ENCODE measurements at places on chromosomes 6 and 20.

GRCh38 chr6:166325383-166326042 is 16.8 kb downstream of the SFT2D1 start:
- no peak for DNase-seq

- no peak for DNase-seq
Measured at GRCh38 chr6:106254636-106255035, 70.9 kb downstream of the ATG5 start.

DNA sequence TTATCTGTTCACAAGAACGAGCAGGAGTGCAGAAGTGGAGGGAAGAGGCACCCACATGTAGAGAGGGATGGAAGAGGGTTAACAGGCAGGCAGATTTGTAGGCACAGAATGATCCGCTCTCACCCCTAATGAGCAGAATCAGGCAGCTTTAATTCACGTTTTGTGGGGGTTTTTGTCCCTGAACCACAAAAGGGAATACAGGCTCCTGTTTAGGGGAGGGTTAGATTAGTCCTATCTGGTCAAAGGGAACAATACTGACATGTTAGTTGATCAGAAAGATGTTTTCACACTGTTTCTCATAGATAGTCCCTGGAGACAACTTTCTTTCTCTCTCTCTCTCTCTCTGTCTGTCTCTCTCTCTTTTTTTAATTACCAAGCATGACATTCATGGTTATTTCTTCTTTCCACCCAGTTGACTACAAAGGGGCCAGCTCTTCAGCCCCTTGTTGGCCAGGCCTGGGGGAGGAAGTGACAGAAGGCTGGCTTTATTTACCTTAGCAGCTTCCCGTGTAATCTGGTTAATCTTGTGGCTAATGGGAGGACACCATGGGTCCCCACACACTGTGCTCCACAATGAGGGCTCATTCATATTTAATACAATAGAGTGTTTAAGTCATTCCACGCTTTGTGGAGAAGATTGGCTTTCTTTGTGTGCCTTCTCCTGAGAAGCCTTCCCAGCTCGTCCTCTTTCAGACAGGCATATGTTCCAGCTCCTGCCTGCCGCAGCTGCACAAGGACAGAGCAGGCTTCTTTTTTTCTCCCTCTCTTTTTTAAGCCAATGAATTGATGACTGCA is 958.8 kb downstream of the TFAP2A start:
- DNase-seq = no peak

DNA sequence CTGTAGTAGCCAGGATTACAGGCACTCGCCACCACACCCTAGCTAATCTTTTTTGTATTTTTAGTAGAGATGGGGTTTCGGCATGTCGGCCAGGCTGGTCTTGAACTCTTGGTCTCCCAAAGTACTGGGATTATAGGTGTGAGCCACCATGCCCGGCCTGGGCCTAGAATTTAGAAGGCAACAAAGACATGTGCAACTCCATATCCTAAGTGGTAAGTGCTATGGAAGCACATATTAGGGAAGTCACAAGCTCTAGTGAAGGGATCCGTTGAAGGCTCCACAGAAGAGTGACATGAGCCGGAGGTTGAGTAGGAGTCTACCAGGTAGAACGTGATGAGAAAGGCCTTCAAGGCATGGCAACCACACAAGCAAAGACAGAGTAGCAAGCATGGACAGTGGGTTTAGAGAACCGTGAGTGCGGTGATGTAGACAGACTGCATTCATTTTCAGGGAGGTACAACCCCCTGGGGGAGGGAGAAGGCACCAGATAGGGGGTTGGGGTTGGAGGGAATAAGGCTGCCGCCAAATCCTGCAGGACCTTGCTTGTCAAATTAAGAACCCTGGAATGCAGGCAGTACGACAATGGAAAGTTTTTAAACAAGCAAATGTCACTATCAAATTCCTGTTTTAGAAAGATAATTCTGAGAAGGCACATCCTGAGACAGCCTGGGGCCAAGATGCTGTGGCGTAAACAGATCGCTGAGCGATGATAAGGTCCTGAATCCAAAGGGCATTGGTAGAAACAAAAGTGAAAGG is 50.2 kb downstream of the ARHGAP18 start:
- DNase-seq = no peak

DNA sequence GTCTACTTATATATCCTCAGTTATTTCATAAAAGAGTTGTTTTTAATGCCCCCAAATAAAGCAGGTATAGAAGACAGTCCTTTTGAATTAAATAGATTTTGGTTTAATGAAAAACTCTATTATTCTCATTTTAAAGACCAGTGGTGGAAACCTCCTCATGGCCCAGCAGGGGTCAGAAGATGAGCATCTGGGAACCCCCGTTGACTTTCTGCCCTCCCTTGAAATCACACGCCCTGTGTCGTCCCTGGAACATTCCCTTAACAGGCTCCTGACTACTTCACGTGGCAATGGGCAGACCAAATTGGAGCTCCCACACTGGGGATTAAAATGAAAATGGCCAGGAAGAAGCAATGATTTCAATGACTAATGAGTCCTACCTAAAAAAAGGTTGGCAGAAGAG is 220.9 kb downstream of the KIF16B start:
- no peak for DNase-seq

DNA sequence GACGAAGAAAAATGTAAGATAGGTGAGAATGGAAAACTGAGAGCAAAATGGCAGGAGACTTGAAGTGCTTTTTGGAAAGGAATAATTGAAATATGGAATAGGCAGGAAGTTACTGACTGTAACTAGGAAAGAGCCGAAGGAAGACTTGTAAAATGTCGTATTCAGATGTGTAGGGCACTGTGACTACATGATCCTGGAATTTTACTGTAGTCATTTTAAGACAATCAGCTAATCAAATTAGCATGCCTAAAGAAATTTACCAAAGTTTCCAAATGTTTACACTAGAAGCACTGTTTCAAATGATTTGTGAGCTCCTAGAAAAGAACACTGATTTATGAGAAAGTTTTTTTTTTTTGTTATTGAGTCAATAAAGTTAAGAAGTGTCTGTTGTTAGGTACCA is 21.2 kb upstream of the ADIG start:
- DNase-seq = no peak

GRCh38 chr6:25835442-25836283 is 3.8 kb upstream of the SLC17A1 start:
- no peak for DNase-seq

- no peak for DNase-seq
Measured at GRCh38 chr6:128518434-128519131, 1.8 kb downstream of the PTPRK start.

DNA sequence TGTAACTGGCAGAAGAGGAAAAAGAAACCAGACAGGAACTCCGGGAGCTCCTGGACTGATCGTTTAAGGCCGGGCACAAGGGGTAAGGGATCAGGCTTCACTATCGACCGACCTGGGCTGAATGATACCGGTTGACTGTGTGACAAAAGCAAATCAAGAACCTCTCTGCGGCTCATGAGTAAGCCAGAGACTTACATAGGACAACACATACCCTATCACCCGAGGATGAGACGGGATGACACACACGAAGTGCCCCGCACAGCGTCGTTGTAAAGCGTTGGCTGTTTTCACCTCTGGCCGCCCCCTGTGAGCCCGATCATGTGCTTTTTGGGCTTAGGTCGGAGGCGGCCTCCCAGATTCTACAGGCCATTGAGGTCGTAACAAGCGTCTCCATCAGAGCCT is 695 bp upstream of the TGIF2 start:
- DNase-seq = peak; percentile 80

- DNase-seq = no peak
Measured at GRCh38 chr6:39055661-39056060, 7.1 kb downstream of the GLP1R start.

DNA sequence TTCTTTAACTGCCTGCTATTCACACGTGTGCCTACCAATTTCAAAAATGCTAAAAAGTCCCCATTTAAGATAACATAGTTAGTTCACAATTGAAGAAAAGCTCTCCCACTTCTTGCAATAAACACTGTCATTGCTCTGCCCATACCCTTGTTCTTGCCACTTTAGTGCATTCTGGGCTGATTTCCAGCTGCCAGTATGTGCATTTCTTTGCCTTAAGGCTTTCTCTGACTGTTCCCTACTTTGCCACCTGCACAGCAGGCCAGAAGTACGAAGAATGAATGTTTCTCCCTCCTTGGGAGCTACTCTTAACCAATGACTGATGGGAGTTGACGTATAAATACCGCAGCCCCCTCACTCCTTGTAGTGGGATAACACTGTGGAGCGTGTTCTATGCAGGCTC is 16.0 kb upstream of the ATRN start:
- DNase-seq = no peak

DNA sequence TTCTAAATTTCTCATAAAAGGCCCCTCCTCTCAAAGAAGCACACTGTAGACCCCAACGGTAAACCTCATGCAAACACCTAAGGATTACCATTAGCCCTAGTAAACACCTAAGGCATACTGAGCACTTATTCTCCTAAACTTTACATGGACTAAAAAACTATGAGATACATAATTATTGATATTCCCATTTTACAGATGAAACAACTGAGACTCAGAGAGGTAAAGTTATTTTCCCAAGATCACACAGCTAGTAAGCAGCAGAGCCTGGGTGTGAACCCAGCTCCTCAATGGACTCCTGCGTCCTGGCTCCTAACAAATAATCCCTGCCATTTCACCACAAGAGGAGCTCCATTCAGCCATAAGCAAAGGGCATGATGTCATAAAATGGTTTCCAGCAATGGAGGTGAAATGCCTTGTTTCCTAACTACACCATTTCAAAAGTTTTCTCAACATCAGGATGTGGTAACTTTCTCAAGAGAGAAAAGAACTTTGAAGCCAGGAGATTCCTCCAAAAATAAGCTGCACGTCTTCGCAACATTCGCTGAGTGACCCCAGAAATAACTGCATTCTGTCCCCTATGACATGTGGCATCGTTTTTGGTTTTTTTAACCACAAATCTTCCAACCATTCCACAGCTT is 4.1 kb downstream of the ATP9A start:
- DNase-seq = no peak

- no peak for DNase-seq
Measured at GRCh38 chr20:45181639-45182038, 6.9 kb downstream of the PI3 start.

GRCh38 chr6:37205175-37205996 is 35.4 kb downstream of the PIM1 start:
- DNase-seq = no peak

DNA sequence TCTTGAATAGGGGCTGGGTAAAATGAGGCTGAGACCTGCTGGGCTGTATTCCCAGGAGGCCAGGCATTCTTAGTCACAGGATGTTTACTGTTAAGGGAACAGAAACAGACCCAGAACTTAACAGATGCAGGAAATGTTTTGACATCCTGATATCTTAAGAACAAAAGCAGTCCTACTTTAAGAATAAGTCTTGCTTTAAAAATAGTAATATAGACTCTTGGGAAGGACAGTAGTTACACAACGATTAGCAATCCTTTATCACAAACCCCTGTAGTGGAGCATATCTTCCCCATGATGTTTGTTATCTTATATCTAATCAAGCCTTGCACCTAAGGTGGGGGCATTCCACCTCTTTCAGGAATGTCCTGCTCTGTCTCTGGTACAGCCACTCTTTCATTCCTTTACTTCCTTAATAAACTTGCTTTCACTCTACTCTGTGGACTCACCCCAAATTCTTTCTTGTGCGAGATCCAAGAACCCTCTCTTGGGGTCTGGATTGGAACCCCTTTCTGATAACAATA is 493.7 kb upstream of the SULF2 start:
- no peak for DNase-seq

DNA sequence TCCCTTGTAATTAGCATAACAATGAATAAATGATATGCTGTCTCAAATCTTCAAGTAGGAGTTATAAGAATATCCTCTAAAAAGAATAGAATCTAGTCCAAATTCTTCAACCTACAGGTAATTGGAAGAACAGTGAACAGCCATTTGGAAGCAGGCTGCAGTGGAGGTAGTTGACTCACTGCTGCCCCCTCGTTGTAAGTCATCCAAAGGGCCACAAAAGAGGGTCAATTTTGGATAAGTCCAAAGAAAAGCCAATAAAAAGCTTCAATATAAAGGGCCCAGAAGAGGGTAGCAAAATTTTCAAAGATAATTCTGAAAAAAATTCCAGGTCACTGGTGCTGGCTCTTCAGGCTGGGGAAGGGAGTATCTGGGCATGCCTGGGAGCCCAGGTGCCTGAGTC is 60.8 kb upstream of the SSTR4 start:
- no peak for DNase-seq

GRCh38 chr20:5910186-5910585 is 40.1 kb downstream of the TRMT6 start:
- no peak for DNase-seq

GRCh38 chr6:78607189-78607588 is 260.2 kb upstream of the IRAK1BP1 start:
- no peak for DNase-seq

GRCh38 chr6:152509916-152510315 is 127.2 kb downstream of the SYNE1 start:
- DNase-seq = no peak

DNA sequence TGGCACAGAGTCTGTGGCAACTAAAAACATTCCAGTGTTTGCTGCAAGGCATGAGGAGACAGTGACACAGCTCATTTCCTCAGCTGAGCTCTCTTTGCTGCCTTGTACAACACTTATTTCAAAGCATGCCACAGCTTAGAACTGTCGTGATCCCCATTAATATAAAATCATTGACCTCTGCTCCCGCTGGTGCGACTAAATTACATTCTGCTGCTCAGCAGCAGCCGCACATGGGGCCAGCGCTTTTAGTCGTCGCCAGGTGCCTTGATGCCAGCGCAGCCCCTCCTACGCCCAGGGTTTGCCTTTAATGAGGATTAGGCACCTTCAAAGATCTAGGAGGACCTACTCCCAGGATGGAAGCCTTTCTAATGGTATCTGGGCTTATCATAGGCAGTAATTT is 717.9 kb upstream of the POU3F2 start:
- no peak for DNase-seq

All from stimulated activated naive CD4-positive, alpha-beta T cell (primary cell).